ENCODE measurements at places on chromosomes 11 and 22.

DNA sequence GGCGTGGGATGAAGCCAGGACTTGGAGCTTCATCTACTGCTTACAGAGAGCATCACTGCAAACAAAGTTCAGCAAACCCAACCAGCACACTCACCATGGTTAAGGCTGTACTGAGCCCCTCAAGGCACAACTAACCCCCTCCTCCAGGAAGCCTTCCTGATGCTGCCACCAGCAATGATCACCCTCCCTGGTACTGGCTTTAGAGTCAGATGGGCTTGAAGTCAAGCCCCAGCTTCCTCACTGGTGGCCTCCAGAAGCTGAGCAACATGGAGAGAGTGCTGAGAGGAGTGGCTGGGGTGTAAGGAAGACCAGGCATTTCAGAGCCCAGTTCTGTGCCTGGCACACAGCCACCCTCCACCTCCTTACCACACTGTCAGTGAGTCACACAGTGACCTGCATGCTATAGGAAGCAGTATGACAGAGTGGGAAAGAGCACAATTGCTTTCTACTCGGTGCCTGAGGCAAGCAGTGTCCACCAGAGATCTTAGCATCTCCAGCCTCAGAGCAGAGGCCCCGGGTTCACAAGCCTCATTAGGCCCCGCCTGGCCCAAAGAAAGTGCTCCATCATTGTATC lies 24.7 kb upstream of the BAIAP2L2 start:
- no peak for DNase-seq

DNA sequence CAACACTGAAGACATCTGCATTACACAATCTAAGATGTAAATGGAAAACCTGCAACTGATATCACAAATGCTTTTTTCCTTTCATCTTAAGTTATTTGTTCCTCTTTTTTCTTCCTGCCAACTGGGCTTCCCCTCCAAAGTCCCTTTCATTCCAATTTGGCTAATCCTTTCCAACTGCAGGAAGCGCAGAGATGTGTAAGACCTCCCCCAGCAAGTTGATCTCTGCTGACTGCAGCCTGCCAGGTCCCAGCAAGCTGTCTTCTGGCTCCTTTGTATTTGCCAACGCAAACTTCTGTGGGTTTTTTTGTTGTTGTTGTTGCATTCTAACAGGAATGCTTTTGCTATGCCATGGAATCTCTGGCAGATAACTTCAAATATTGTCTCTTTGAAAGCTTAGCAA lies 38.5 kb upstream of the LRRC4C start:
- peak; percentile 68 for DNase-seq

- DNase-seq = peak; percentile 80
Measured at GRCh38 chr11:133941546-133941945, 15.2 kb downstream of the IGSF9B start.

GRCh38 chr22:43310311-43310710 lies 32.9 kb downstream of the SCUBE1 start:
- DNase-seq = no peak

- DNase-seq = no peak
Measured at GRCh38 chr11:83054001-83054400, 17.7 kb downstream of the RAB30 start.

- no peak for DNase-seq
Measured at GRCh38 chr22:50012211-50013181, at the start of gene IL17REL. TSS of gene IL17REL (minus strand) at chr22:50012765. CDS start at chr22:50012646, 119 bp downstream.

DNA sequence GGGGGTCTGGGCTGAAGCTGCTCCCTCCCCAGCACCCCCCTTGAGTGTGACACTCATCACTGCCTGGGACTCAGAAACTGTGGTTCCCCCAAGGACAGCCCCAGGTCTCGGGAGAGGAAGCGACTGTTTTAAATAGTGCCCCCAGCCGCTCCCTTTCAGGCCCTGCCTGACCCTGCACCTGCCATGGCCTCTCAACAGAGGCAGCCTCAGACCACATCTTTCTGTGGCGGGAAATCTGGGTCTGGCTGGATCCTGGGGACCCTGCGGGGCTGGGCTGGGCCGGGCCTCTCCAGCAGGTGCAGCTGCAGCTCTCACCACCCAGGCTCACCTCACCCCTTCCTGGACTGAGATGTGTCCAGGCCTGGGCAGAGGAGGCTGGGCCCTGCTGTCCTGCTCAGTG lies 3.7 kb upstream of the IGLL1 start:
- DNase-seq = no peak

DNA sequence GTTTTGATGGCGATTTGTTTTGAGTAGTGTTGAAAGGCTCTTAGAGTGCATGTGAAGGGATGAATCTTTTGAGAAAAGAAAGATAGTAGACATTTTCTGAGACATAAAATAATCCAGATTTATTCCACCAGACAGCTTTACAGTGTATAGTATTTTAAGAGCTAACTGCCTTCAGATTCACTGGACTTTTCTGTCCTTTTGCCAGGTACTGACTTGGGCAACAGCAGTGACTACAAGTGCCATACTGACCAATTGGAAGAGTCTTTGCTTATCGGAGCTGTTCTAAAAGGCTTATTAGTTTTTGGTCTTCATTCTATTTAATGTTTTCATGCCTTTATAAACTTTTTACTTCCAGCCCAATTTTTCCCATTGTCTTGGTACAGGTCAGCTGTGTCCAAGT lies 32.5 kb downstream of the RTN3 start:
- no peak for DNase-seq

DNA sequence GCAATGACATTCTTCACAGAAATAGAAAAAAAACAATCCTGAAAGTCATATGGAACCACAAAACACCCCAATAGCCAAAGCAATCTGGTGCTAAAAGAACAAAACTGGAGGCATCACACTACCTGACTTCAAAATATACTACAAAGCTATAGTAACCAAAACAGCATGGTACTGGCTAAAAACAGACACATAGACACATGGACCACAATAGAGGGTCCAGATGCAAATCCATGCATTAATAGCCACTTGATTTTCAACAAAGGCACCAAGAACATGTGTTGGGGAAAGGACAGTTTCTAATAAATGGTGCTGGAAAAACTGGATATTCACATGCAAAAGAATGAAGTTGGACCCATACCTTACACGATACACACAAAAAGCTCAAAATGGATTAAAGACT lies 27.9 kb upstream of the SMIM38 start:
- no peak for DNase-seq

GRCh38 chr11:69374110-69374945 lies 80.4 kb downstream of the MYEOV start:
- DNase-seq = peak; percentile 42

DNA sequence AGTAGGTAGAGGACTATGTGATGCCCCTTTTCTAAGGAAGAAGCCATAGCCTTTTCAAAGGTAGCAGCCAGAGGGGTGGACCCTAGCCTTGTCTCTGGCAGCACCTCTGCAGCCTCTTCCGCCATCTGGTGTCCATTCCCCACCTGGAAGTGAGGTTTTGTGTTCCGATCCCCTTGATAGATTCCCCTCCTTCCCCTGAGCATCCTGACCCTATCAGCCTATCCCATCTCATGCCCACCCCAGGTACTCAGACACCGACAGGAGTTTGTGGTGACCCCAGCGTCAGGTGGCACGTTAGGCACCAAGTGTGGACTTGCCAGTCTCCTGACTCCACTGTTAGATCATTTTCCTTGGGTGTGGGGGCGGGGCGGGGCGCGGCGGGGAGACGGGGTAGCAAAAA lies 398 bp upstream of the FAM89B start:
- peak; percentile 73 for DNase-seq

- no peak for DNase-seq
Measured at GRCh38 chr11:27703481-27703880, 3.2 kb upstream of the BDNF start.

DNA sequence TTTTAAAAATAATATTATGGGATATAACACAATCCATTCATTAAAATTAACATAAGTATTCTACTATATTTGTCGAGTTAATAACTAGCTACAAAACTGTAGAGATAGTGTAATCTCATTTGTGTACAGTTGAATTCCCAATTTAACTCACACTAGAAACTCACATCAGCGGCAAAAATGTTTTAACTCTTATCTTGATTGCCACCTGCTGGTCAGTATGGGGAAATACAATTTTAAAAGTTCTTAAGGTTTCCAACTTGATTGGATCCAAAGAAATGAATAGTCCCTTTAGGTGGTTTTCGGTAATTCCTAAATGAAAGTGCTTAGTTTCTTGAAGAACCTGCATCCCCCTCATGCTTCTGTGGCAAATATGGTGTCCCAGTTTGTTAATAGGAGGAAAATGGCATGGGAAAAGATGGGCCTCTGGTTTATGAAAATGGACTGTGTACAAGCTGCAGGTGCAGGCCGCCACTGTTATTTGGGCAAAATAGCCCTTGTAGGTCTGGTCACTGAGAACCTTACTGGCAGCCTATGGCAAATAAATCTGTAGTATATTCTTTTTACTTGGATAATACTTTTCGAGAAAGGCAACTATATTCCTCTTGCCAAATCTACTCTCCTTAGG lies 33.7 kb upstream of the SLC17A6 start:
- DNase-seq = peak; percentile 69

DNA sequence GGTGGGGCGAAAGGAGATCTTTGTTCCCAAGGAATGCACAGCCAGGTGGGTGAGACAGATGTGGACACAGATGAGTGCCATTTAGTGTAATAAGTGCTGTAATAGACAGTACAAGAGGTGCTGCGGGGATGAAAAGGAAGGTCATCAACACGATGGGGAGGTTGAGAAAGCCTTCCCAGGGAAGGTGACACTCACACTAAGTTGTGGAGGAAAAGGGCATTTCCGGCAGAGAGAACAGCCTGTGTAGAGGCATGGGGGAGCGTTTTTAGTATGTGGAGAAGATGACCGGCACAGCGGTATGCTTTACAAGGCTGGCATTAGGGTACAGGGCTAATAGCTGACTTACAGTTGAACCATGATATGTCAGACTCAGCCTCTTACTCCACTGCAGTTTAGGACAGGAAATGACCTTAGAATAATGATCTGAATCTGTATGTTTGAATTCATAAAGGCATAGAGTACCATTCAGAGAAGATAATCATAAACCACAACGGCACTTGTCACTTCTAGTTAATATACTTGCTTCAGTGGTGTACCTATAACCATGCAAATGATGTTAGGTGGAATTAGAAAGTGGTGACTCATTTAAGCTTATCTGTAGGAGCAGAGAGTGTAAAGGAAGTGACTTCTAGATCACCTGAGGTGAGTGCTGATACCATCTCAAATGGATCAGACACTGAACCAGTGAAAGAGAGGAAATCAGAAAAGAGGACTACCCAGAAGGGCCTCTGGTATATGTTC lies 60.6 kb downstream of the FAM83F start:
- no peak for DNase-seq

DNA sequence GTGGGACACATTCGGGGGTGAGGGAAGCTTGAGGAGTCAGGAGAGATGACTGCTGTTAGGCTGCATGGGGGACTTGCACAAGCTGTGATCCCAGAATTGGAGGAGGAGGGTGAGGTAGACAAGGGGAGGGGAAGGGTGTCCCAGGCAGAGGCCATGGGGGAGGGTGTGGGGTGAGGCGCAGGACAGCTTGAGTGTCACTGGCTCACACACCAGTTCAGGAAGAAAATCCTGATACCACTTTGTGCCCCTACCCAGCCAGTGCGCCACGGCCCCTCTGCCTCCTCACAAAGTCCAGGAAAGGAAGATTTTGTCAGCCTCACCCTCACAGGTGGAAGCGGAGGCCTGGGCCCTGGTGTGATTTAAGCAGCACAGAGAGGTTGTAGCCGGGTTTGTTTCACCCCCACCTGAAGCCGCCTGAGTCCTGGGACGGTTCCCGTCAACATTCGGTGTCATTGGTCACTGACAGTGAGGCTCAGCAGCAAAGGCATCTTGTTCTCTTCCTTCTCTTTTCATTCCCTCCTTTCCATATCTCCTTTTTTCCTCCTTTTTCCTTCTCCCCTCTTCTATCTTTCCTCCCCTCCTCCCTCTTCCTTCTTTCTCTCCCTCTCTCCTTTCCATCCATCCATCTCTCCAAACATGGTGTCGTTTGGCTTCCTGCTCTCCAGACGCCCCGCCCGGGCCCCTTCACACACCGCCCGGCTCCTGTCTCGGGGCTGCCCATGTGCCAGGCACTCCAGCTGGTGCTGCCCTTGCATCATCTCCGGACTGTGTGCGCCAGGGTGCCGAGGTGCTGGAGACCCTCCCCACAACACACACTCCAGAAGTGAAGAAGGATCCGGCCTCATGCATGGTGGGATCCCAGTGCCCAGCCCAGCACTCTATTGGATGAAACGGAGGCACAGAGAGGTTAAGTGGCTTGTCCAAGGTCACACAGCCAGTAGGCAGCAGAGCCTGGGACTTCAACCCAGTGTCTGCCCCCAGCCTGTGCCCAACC lies 89.3 kb downstream of the MPPED1 start:
- DNase-seq = no peak

GRCh38 chr11:125263268-125263790 lies 98.8 kb downstream of the PKNOX2 start:
- DNase-seq = peak; percentile 70

GRCh38 chr11:61542024-61542461 lies 33.5 kb downstream of the LRRC10B start:
- peak; percentile 79 for DNase-seq

- DNase-seq = no peak
Measured at GRCh38 chr11:2267306-2267850, 3.0 kb downstream of the ASCL2 start.

DNA sequence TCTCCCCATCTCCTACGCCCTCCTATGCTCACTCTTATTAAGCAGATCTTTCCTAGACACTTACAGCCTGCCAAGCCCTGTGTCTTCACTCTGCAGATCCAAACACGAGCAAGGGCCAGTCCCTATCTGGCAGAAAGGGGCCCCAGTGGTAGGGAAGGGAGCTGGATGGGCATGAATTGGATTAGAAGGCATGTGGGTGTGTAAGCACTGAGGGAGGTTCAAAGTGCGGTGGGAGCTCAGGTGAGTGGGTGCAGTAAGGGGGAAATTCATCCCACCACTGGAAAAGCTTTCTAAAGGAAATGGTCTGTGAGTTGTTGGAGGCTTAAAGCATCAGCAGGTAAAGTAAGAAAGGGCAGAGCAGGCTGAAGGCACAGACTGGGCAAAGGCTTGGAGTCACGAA lies 5.5 kb downstream of the TMEM132A start:
- DNase-seq = no peak

- no peak for DNase-seq
Measured at GRCh38 chr11:134691985-134692384, 279.9 kb upstream of the B3GAT1 start.

DNA sequence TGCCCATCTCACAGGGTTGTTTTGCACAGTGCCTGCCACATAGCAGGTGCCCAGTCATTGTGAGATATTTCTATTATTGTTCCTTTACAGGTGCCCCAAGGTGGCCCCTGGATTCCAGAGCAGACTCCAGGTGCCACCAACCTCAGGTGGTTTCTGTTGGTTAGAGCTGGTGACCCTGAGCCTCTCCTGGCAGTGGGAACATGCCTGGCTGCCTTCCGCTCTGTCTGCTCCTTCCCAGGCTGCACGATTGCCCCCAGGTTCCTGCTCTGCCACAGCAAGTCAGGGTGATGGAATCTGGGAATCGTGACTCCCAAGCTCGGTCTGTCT lies 12.6 kb upstream of the OMP start:
- no peak for DNase-seq

GRCh38 chr22:49701380-49702067 lies 126.1 kb downstream of the BRD1 start:
- peak; percentile 13 for DNase-seq

- no peak for DNase-seq
Measured at GRCh38 chr11:127866109-127866508, 721.2 kb downstream of the ETS1 start.

- no peak for DNase-seq
Measured at GRCh38 chr11:83073258-83073657, 1.6 kb upstream of the RAB30 start.

GRCh38 chr22:30129636-30130035 lies 49.4 kb downstream of the HORMAD2 start:
- no peak for DNase-seq

GRCh38 chr11:118820412-118821357 lies 29.7 kb upstream of the DDX6 start:
- no peak for DNase-seq

- no peak for DNase-seq
Measured at GRCh38 chr11:57336111-57336666, 497 bp upstream of the SSRP1 start.
